ENCODE measurements at places on chromosomes 5 and 9.

DNA sequence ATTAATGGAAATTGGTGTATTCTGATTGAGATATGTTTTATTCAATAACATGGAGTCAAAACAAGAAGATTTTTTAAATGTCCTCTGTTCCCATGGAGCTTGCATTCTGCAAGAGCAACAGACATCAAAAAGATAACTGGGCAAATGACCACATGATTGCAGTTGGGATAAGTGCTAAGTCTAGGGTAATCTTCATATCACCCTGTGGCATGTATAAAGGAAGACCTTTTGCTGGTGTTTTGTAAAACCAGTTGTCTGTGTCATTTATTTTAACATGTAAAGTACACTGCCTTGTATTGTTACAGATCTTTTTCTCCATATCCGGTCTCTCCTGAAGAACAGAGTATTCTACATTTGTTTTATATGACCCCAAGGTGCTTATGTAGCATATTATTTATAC, 44.0 kb downstream of the PTCD2 start:
- DNase-seq: peak; percentile 57

DNA sequence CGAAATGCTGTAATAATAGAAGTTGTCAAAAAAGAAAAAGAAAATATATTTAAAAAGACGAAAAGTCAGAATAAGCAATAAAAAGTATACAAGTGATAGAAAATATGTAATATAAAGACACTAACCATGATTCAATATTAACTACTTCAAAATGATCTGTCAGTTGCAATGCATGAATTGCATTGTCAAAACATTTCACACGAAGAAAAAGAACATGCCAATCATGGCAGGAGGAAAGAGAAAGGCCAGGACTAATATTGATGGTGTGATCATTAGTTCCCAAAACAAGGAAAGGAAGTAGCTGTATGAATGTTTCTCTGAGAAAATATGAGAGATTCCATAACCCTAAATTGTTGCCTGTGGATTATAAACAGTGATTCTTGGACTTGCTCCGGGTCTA, 7.4 kb upstream of the GRAMD2B start:
- no peak for DNase-seq

- DNase-seq: no peak
Observed at GRCh38 chr5:107401470-107402122, 269.1 kb downstream of the EFNA5 start.

DNA sequence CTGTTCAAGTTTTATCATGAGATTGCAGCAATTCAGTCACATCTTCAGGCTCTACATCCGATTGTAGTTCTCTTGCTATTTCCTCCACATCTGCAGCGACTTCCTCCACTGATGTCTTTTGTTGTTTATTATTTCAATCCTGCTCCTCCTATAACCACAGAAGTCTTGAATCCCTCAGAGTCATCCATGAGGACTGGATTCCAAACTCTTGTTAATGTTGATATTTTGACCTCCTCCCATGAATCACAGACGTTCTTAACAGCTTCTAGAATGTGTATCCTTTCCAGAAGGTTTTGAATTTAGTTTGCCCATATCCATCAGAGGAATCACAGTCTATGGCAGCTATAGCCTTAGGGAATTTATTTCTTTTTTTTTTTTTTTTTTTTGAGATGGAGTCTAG, 3.6 kb downstream of the FBXO38 start:
- DNase-seq: no peak

GRCh38 chr5:88203981-88204750, 64.5 kb downstream of the TMEM161B start:
- DNase-seq: no peak

- DNase-seq: no peak
Observed at GRCh38 chr5:161783297-161783696, 64.6 kb upstream of the GABRA1 start.

- DNase-seq: no peak
Observed at GRCh38 chr5:24475101-24475500, 169.7 kb downstream of the CDH10 start.

DNA sequence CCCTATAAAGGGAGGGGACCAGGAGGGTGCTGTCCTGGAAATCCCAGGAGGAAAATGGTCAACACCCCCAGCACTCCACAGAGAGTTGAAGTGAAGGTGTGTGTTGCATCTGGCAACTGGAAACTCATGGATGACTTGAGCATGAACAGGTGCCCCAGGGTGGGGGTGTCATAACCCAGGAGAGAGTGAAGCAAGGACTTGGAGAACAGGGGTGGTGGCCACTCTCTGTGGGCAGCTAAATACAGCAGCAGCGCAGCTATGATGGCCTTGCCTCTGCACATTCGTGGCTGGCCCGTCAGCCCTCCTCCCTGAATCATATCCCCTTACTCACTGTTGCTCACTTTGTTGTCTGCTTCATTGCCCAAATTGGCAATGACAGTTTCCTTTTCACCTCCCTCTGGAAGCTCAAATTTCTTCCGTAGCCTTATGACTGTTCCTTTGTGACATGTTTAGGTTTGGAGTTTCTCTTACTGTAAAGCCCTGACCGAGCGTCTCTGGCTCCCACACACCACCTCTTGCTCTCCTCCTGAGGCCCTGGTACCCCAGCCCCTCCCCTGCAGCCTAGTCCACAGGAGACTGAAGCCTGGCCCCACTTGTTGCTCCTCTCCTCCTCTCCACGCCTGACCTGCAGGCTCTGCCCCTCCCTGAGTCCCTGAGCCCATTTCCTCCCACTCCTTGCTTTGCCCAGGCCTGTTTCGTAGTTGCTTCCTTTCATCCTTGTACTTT, 185.8 kb downstream of the CD180 start:
- no peak for DNase-seq

GRCh38 chr5:96072791-96073165, 111.1 kb upstream of the ELL2 start:
- DNase-seq: no peak

- no peak for DNase-seq
Observed at GRCh38 chr5:72353046-72353445, 32.9 kb downstream of the PTCD2 start.

GRCh38 chr9:77457916-77458592, 190.1 kb downstream of the GNA14 start:
- DNase-seq: peak; percentile 92

GRCh38 chr9:129361196-129361595, 183.1 kb upstream of the IER5L start:
- no peak for DNase-seq

DNA sequence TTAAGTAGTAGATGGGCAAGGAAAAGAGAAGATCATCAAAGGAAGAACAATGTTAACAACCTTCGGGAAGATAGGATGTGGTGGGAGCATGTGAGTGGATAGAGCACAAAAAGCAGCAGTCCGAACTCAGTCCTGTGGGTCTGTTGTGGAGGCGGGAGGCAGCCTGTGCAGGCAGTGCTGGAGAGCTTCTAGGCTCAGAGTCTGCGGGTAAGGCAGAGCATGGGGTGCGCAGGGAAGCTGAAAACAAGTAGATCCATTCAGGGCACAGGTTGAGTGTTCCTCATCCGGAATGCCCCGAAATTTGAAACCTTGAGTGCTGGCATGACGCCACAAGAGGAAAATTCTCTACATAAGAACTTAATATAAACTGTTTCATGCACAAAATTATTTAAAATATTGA, 84.9 kb downstream of the PPIC start:
- DNase-seq: no peak
